ENCODE measurements at places on chromosomes 12 and 14.
A peak's percentile ranks its signal among the peaks of the same experiment; 100 is the strongest.

GRCh38 chr14:75411214-75411540, 16.6 kb upstream of the JDP2 start:
- no peak for DNase-seq

- DNase-seq: no peak
Measured at GRCh38 chr12:20194171-20194570, 174.2 kb upstream of the PDE3A start.

- no peak for DNase-seq
Measured at GRCh38 chr14:101257551-101257950, 303.7 kb upstream of the DIO3 start.

GRCh38 chr14:61387076-61387475, 65.7 kb downstream of the PRKCH start:
- DNase-seq: no peak

- no peak for DNase-seq
Measured at GRCh38 chr12:112595410-112595809, 176.7 kb downstream of the PTPN11 start.

DNA sequence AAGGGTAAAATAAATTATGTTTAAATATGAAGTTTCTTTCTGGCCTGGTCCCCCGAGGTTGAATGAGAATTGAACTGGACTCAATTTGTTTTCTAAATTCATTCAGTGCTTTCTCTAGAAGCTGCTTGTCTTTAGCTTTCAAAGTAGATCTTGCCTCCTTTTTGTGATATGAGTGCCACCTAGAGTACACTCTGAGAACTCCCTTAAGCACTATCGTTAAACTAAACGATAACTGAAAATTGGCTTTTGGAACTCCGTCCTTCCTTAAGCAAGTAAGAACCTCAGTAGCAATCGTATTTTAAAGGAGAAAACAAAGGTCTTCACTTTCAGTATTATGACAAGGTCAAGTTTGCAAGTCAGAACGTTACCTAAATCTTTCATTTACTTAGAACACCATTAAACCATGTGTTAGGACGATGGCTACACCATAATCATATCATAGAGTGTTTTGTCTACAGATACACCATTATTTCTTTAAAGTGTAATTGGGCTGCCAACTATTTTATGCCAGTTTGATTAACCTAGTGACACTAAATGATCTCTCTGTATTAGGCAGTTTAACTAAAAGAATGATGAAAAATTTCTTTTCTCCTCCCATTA, 364.8 kb downstream of the SNAPC1 start:
- peak; percentile 23 for DNase-seq

GRCh38 chr14:83923842-83924241, 1606.1 kb upstream of the FLRT2 start:
- no peak for DNase-seq

DNA sequence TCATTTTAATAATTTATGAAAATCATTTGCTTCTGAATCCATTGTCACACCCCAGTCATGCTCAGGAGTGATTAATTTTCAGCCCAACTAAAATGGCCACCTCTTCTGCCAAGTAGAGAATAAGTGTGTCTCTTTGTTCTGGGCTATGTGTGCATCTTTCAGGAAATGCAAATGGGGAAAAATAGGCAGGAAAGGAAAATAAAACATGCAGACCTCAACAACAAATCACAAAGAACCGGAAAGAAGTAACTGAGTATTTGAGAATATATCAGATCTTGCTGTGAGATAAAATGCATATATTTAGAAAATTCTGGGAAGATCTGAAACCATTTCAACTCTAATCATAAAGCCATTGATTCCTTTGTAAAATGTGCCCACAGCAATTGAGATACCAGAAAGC, 763.9 kb downstream of the GALC start:
- no peak for DNase-seq

DNA sequence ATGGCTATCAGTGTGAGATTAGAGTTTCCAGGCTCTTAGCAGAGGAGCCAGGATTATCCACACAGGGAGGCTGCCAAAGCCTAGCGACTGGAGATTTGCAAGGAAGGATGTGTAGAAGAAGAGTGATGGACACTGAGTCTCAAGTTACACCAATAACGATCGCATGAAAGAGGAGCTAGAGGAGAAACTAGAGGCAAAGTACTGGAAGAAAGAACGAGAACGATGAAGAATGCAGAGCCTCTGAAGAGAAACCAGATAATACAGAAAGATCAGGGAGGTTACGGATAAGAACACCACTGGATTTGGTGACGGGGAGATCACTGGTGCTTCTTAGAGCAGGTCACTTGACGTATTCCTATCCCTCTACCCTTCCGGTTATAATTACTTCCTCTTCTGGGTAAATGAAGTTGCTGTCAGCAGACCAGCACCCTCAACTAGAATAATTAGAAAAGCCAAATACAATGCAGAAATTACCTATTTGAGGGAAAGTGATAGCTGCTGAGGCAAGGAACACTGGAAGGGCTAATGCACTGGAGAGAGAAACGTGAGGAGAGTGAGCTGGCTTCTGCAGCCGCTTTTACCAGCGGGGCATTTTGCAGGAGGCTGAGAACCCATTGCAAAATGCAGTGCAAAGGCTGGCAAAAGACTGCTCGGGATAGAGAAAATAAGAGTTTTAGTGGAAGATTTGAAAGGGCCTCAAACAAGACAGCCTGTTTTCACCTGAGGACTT, 93.1 kb upstream of the HIF1A start:
- no peak for DNase-seq

- no peak for DNase-seq
Measured at GRCh38 chr12:114238808-114239207, 167.1 kb downstream of the TBX5 start.

- DNase-seq: no peak
Measured at GRCh38 chr12:93870020-93870795, 193.0 kb downstream of the CRADD start.

GRCh38 chr12:20602641-20603391, 92.3 kb upstream of the SLCO1C1 start:
- DNase-seq: no peak

GRCh38 chr12:25695574-25695973, 142.5 kb upstream of the LMNTD1 start:
- DNase-seq: no peak

DNA sequence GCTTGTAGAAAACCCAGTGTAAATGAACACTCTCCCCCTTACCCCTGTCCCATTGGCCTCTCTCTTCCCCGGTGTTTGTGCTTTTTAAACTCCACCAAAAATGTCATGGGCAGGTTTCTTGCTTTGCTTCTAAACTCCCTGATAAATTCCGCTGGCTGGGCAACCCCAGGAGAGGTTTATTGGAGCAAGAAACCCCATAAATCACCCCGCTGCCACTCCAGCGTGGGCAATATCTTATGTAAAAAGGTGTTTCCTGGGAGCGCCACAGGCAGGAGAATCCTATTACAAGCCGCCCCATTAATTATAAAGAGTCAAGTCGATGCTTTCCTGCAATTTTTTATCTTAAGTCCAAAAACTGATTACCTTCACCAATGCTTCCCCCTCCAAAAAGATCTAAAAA, 22.8 kb downstream of the LHX5 start:
- no peak for DNase-seq

DNA sequence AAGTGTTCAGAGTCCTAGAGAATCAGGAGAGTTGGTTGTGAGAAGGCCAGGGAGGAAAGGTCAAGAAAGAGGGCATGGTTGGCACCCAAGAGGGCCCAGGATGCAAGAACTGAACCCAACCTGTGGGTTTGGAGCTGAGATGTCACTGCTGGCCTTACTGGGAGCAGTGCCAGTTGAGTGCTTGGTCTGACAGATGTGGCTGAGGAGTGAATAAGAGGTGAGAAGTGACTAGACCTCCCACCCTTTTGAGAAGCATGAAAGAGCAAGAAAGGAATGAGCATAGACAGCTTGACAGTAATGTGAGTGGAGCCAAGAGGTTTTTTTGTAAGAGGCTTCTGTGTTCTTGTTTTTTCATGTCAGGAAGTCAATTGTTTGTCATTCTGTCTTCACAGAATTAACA, 95.3 kb downstream of the FGD4 start:
- no peak for DNase-seq

DNA sequence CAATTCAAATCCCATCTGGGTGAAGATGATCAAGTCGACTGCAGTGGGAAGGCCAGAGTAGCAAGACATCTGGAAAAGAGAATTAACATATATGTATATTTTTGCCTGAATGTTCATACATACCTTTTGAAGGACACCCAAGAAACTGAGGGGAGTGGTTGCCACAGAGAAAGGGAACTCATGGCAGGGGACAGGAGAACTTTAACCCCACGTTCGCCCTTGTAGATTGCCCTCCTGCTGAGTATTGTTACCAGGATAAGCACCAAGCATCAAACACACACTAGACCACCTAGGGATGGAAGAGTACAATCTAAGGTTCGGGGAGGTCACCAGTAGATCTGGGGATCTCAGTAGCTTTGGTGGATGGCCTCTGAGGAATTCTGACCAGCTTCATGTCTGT, 9.7 kb downstream of the KRT1 start:
- no peak for DNase-seq

DNA sequence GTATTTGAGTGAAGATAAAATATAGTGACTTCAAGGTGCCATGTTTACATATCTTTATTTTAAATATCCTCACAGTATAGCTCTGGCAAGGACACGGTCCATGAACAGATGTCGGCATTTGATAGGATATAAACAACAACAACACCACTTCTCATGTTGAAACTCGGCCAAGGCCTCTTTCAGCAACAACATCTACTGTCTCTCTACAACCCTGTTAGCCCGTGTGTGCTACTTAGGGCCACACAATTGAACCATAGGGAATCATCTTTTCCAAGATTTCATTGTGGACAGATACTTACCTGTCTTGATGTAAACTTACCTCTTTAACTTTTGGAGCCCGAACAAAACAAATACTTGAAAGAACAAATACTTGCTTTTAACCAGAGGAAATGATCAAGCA, 168.7 kb upstream of the SSTR1 start:
- DNase-seq: no peak

DNA sequence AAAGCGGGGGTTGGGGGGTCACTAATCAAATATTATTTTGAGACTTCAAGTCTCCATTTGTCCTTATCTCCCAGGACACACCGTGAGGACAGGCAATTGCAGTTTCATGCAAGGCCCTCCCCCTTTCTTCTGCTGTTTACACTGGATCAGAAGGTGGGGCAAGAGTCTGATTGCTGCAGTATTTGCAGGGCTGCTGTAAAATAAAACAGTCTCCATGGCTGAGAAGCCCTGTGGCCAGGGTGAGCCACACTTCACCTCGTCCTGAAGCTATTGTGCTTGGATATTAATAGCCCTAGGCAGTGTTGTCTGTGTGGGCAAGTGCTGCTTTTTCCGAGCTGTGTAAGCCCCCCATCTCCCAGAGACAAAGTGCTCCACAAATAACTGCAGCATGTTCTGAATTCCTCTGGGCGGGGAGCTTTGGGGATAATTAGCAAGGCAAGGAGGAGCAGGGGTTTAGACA, 187.4 kb upstream of the NTF3 start:
- no peak for DNase-seq

GRCh38 chr12:8823565-8824300, 1.3 kb downstream of the A2ML1 start:
- DNase-seq: no peak

DNA sequence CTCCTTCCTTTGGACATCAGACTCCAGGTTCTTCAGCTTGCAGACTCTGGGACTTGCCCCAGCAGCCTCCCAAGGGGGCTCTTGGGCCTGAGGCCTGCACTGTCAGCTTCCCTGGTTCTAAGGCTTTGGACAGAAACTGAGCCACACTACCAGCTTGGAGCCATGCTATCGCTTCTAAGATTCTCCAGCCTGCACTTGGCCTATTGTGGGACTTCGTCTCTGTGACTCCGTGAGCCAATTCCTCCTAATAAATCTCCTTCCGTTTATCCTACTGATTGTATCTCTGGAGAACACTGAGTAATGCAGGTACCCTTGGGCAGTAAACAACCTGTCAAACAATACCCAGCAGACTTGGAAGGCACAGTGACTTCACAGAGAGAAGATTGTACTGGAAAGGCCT, 24.9 kb upstream of the RHOJ start:
- DNase-seq: no peak

DNA sequence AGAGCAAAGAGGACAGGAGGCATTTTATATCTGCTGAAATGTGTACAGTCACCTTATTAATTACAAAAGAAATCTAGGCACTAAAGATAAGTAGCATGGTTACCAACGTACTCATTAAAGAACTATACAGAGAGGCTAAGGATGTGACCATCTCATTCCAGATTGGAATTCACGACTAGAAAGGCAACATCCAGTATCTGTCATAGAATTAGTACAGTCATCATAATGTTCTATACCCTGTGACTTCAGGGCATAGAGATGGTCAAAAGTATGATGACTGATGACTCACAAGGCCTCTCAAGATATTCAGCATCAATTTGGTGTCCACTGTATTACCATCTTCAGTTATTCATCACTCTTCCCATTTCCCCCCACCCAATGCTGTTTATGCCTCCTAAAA, 144.0 kb upstream of the PLEKHG7 start:
- no peak for DNase-seq

GRCh38 chr14:54695196-54695595, 128.3 kb downstream of the SAMD4A start:
- DNase-seq: no peak

DNA sequence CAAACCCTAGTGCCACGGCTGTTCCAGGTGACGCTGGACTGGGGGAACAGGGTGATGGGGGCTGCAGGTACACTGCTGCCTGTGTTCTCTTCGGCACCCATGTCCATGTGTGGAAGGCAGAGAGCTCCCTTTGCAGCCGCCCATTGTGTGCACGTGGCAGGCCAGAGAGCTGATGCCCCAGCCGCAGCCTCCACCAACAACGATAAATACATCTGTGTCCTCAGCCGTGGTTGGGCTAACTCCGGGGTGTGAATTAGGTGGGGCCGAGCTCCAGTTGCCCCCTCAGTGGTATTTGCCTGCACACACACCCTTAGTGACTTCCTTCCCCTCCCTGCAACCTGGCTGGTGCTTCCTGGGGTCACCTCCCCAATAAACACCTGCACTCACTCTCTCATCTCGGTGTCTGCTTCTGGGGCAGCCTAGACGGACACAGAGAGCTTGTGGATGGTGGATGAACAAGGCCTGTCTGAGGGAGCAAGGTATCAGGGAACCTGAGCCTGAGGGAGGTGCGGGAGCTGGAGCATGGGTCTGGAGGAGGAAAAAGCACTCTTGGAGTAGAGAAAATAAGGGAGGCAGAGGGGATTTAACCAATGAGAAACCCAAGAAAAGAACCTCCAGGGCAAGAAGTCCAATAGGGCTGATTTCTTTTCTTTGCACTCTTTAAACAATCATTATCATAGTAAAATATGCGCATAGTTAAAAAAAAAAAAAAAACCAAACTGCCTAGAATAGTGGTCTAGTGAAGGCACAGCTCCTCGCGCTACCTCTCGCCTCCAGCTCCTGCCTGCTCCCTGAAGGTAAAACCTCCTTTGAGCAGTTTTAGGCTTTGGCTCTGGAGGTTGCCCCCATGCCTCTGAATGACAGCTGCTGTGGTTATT, 112.6 kb downstream of the ZNF664 start:
- DNase-seq: no peak

- no peak for DNase-seq
Measured at GRCh38 chr14:99478128-99478527, 2.5 kb downstream of the SETD3 start.

DNA sequence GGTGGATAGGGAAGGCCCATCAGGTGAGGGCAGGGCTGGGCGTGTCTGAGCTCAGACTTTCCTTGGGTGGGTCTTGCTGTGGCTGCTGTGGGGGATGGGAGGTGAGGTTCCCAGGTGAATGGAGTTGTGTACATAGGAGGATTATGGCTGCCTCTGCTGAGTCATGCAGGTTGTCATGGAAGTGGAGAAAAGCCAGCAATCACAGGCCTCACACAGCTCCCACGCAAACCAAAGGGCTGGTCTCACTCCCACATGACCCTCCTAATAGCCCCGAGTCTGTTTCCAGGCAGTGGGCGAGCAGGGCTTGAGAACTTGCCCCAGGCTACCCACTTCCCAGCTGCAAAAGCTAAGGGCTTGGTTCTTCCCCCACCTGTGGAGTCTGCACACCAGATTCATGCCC, 149.5 kb downstream of the IPO8 start:
- DNase-seq: no peak
